ENCODE measurements at places on chromosomes 7 and 10.

DNA sequence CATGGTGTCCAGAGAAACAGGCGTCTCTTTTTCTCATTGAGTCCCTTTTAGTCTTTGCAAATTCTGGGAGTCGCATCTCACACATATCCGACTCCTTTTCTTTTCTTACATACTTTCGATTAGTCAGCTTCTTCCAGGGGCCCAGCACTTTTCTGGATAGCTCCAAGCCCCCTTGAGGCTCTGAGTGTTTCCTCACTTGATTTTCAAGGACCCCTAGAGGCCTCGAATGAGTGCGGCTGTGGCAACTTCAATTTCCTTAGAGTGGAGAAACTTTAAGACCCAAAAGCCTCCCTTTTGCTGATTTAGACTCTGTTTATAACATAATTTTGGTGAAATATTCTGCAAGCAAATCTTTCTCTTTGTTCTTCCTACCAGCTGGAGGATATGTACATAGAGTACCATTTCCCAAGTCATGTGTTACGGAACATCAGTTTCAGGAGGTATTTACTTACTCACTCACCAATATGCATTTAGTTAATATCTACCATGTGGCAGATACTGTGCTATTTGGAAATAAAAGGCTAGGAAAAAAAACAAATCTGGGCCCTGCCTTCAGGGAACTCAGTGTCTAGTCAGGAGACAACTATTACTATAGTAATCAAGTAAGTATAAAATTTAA is 555.2 kb downstream of the REEP3 start:
- DNase-seq = no peak

DNA sequence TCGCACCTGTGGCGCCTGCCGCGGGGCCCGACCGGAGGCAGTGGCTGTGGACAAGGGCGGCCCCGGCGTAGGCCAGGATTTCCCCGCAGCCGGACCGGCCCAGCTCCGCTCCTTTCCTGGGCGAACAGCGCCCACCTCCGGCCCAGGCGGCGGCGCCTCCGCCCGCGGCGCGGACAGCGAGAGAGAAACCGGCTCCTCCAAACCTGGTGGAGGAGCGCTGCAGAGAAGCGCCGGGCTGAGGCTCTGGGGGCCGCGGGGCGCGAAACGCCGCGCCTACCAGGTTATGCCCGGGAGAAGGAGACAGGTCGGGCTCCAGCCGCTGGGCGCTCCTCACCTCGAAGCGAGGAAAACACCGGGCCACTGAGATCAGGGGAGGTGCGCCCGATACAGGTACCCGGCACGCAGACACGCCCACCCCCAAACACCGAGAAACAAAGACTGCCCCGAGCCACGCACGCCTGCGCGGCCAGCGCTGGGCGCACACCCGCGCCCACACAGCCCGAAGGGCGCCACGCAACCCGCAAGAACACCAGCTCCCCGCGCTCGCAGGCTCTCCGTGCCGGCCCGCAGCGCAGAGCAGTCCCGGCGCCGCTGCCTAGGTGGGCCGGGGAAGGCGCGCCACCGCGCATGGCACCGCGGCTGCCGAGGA is 3.3 kb downstream of the GRID1 start:
- peak; percentile 20 for DNase-seq

- peak; percentile 50 for DNase-seq
These were observed 119.9 kb downstream of the TFEC start for GRCh38 chr7:115910541-115911164.

DNA sequence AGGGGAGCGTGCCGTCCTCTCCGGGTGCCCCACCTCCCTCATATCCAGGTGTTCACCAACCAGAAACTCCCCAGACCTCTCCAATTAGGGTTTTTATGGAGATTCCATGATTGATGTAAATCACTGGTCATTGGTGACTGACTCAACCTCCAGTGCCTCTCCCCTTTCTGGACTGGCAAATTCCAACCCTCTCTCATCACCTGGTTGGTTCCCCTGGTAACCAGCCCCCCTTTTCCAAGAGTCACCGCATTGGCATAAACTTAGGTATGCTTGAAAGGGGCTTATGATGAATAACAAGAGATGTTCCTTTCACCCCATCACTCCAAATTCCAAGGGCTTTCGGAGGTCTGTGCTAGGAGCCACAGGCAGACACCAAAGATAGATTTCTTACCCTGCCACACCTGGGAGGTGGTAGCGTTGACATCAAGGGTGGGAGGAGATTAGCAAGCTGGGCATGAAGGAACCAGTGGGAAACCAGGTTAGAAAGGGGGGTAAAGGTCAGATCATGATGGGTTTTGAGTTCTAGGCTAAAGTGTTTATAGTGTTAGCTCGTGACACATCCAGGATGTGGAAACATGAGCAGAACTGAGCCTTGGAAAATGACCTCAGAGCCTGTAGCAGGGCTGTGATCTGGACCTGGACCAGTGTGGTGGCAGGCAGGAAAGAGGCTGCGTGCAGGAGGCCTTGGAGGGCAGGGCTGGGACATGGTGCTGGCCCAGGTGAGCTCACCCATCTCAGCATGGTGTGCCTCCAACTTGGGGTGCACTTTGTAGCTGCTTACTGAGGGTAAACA is 45.1 kb downstream of the CAMK1D start:
- DNase-seq = peak; percentile 8

DNA sequence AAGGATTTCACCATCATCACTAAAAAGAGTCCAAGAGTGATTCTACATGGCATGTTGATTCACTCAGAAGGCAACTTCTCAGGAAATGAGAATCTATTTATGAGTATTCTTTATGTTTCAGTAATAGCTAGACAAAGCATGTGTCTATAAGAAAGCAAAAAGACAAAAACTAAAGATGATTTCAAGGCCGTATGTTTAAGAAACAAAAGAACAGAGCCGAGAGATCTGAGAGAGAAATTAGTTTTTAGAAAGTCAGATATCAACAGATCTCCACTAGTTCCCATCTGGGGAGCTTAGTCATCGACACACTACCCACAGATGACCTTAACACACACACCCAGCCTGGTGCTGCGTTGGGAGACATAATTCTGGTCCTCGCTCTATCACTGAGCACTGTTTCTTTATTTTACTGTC is 21.0 kb downstream of the PIP4K2A start:
- DNase-seq = no peak

- DNase-seq = no peak
These were observed 538.5 kb upstream of the FOXK1 start for GRCh38 chr7:4143511-4144171.

DNA sequence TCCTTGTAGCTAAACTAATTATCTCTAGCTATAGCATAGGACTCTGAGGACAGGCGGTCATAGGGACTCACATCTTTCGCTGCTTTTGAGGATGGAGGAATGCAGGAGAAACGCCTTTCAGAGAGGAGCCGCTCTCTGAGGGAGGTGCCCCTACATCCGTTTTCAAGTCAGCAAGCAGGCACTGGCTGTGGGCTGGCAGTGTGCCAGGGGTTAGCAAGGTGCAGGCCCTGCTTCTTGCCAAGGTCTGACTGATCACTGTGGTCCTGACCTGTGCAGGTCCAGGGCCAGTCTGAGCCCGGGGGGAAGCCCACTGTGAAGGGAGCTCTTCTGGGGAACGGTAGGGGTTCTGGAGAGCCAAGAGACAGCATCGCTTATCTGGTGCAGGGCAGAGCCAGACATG is 89.4 kb downstream of the SH3PXD2A start:
- DNase-seq = no peak

DNA sequence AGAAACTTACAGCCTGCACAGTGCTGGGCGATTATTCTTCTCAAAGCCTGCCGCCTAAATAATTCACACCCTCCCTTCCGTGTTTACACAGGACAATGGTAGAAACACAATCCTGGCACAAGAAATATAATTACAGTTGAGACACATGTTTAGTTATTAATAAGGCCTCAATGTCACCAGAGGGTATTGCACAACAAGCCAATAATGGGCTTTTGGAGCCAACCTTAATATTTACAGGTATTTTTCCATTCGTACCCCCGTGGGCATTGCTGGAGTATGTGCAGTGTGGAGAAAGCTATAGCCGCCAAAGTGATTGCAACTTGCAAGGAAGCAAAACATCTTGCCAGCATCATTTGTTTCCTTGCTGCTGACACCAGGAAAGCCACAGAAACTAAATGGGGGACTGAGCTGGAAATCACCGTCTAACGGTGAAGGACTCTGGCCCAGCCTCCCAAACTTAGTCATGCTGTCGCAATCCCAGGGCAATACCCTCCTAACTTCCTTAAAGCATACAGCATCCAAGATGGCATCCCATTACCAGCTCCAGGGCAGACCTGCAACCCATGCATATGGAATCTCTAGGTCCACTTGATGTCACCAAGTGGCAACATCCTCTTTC is 8.6 kb downstream of the CALN1 start:
- DNase-seq = no peak

DNA sequence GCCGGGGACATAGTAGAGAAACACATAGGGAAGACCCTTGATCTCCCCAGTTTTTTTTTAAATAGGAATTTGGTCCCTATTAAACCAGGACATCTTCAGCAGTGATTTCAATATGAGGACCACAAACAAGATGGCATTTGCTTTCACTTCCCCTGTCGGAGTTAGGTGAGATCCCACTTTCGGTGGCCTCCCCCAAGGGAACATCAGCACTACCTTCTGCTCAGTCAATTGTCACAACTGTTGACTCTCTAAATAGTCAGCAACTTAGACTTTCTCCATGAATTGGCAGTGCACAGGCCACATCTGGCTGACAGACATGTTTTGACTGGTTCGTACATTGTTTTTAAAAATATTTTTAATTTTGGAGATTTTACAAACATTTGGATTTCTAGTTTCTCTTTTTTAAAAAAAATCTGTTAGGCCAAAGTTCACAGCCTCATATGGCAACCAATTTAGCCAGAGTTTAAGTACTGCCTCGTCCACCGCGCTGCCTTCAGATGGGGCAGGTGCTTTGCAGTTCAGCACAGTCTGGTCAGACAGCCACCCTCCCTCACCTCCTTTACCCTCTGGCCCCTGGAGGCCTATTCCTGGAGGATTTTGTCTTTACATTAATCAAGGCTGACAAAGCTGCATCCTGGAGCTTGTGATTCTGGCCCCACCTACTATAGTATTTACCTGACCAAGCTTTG is 139.2 kb upstream of the PRR15 start:
- no peak for DNase-seq

- DNase-seq = no peak
These were observed 48.4 kb upstream of the FHIP2A start for GRCh38 chr10:114773197-114773532.

DNA sequence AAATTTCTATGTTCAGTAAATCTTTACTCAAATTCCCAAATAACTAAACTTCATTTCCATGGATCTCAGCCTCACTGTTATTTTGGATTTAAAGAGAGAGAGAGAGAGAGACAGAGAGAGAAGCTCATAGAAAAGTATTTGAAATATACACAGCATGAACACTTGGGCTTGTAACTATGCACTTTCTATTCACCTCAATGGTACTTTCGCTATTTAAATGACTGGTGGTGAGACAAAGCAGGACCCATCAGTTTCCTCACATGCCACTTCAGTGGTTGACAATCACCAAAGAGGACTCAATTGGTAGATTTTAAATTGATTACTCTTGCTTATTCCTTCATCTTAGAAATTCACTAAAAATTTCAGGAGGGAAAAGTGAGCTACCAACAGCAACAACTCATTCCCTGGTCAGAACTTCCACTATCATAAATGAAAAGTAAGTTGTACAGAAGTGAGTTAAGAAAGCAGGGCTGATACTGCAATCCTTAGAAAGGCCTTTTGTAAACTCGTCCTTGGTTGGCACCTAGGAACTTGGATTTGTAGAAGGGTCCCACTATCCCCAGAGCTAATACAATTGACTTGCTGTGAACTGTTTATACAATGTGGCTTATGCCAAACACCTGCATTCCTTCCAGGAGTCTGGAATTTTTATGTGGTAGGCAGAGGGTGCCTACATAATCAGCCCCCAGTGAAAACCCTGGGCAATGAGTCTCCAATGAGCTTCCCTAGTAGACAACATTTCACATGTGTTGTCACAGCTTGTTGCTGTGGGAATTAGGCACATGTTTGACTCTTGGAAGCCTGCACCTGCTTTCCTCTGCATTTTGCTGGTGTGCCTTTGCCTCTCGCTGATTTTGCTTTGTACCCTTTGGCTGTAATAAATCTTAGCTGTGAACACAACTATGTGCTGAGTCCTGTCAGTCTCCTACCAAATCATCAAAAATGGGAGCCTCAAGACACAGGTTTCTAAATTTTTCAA is 10.8 kb downstream of the ERLIN1 start:
- no peak for DNase-seq

DNA sequence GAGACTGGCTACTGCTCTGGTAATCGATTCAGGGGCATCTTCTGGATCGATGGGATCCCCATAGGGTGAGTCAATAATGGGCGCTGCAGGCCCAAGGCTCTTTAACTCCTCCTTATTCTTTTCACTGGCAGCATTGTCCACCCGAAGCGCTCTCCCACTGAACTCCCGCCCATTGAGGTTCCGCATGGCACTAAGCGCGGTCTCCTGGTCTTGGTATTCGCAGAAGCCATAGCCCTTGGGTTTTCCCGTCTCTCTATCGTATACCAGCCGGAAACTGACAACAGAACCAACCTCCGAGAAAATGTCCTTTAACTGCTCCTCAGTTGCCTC is 285 bp downstream of the CSTF2T start:
- DNase-seq = peak; percentile 52

DNA sequence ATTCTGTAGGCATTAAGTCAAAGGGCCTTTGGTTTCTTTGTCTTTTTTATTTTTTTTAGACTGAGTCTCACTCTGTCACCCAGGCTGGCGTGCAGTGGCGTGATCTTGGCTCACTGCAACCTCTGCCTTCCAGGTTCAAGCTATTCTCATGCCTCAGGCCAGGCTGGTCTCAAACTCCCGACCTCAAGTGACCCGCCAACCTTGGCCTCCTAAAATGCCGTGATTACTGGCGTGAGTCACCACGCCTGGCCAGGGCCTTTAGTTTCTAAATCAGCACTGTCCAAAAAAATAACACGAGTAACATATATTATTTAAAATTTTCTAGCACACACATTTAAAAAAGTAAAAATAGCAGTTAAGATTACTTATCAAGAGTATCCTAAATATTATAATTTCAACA is 11.1 kb upstream of the ACSL5 start:
- no peak for DNase-seq

DNA sequence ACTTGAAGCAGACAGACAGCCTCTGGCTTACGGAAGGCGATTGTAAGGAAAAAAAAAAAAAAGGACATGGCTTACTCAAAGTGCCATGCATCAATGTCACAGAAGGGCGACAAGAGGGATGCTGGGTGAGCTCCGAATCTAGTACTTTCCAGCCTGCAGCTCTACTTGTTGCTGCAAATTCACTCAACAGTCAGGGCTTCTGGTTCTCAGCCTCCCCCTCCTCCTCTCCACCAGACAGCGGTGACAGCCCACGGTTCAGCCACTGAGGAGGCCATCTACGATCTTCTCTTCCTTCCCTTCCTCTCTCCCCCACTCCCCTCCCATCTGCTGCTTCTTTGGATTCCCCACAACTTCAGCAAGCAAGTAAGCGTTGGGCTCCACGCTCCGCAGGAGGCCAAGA is 63.5 kb downstream of the PRKAG2 start:
- no peak for DNase-seq

GRCh38 chr10:20406281-20407104 is 490.6 kb downstream of the NEBL start:
- DNase-seq = no peak

DNA sequence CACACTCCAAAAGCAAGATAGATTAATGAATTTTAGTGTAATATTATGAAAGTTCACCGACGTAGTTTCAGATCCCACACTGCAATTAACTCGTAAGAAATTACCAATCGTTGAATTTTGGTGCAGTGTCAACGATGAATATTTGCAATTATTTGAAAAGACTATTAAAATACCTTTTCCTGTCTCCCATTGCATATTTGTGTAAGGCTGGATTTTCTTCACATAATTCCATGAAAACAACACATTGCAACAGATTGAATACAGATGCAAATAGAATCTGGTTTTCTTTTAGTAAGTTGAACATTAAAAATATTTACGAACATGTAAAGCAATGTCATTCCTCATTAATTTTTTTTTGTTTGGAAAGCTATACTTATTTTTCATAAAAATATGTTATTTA is 50.9 kb downstream of the DNMBP start:
- no peak for DNase-seq
